ENCODE measurements at places on chromosomes 5 and 9.

- no peak for DNase-seq
These were observed 303.0 kb downstream of the MSX2 start for GRCh38 chr5:175027390-175027789.

DNA sequence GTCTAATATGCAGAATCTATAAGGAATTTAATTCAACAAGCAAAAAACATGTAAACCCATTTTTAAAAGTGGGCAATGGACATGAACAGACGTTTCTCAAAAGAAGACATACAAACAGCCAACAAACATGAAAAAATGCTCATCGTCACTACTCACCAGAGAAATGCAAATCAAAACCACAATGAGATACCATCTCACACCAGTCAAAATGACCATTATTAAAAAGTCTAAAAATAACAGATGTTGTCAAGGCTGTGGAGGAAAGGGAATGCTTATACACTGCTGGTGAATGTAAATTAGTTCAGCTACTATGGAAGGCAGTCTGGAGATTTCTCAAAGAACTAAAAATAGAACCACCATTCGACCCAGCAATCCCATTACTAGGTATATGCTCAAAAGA is 3.1 kb upstream of the KLHL3 start:
- DNase-seq, result no peak

DNA sequence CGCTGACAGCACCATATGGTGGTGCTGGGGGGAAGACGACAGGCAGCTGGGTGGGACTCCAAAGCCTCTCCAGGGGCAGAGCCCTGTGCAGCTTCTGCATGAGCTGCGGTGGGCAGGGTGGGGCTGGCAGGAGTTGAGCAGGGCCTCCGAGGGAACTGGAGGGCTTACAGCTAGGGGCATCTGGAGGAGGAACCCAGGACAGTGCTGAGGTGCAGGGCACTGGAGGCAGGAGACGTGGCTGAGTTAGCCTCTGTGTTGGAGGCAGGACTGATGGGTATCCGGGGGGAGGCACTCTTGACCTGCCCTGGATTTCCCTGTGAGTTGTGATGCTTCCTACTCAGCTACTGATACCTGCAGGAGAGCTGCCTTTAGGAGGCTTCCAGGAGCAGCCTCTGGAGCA is 45.0 kb downstream of the TENT4A start:
- DNase-seq, result no peak

DNA sequence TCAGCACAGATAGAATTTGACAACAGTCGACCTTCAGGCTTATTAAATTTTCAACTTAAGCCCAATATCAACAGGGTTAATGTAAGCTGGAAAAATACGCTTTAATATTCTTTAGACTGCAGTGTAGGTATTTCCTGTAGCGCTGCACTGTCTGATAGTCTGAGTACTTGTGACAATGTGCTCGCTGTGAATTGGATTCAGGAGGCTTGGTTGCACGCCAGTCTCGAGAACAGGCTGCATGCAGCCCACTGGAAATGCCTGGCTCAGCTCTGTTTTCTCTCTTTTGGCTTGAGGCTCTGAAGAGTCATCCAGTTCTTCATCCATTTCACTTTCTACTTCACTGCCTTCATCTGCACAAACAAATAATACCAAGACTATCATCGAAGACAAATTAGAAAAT is 300.9 kb downstream of the RFX3 start:
- DNase-seq, result no peak

DNA sequence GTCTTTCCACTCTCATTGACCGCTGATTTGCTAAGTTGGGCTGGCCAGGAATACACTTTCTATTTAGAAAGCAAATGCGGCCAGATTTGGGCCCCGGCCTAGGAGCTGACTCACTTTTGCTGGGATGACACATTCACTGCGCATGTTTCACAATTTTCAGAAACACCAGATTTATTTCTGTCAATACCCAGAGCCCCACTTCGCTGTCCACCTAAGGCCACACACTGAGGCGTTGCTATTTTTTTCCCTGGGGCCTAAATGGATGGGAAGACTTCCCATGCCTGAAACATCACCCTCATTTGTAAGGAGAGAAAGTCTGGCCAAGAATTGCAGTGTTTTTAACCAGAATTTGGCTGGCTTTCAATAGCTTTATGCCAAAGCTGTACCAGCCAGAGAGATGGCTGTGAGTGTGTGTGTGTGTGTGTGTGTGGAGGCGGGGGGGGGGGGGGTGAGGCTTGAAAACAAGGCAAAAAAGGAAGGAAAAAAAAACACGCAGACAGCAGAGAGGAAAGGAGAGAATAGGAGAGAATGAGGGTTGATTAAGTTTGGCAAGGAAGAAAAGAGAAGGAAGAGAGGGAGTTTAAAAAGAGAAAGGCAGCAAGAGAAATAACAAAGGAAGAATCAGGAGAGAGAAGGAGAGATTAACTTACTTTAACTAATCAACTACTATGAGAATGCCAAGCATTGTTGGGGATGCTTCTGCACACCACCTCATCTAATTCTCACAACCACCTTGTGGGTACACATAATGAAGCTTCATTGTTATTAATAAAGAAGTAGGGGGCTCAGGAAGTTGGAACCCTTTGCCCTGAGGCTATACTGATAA is 261.4 kb upstream of the KLF4 start:
- no peak for DNase-seq

DNA sequence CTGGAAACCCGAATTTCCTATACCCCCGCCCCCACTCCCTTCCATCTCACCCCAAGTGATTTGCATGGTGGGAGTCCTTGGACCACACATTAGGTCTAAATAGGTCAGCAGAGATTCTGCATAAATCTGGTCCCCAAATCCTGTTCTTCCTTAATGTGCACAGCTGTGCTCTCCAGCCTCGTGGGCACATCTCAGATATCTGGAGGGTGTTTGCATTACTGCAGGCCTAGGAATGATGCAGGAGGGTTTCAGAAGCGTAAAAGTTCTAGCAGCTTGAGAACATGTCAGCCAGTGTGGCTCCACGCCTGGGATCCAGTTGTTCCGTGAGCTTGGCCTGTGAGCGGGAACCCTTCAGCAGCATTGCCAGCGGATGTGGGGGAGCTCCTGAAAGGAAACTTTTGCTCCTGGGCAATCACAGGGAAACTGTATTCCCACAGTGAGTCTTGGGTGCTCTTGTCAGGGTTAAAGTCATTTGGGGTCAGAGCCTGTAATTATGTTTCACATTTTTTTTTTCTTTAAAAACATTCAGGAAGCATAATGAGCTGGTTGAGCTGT is 12.9 kb downstream of the ARHGAP26 start:
- no peak for DNase-seq

GRCh38 chr9:136786451-136786850 is 4.7 kb upstream of the TMEM141 start:
- no peak for DNase-seq

GRCh38 chr9:73357607-73358006 is 205.9 kb downstream of the ANXA1 start:
- DNase-seq, result no peak

GRCh38 chr5:29982457-29982856 is 1211.0 kb upstream of the CDH6 start:
- no peak for DNase-seq

- peak; percentile 34 for DNase-seq
These were observed 44.1 kb upstream of the EQTN start for GRCh38 chr9:27340961-27341511.

GRCh38 chr9:6049798-6050197 is 34.4 kb upstream of the RANBP6 start:
- peak; percentile 30 for DNase-seq

DNA sequence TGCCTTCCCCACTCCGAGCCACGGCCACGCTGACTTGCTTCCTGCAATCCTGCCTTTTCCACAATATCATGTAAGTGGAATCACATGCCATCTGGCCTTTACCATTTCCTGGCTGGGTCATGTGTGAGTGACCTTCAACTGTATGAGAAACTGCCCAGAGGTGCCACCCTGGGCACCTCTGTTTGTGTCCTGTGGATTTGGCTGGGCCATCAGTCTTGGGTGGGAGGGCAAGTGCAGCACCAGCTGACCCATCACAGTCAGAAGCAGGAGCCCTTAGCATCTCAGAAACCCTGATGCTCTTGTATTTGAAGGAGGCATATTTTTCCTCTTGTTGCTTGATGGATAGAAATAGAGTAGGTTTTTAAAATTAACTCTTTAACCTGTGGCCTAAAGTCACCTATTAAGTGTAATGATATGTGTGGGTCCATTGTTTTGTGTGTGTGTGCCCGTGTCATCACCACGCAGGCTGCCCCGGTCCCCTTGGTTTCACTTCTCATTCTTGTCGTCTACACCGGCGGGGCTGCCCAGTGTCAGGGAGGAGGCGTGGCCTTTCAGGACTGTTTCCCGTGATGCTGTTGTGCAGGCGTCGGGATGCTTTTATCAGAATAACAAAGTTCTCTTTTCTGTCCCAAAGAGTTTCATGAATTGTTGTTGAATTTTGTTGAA is 52.1 kb upstream of the CACNA1B start:
- no peak for DNase-seq

DNA sequence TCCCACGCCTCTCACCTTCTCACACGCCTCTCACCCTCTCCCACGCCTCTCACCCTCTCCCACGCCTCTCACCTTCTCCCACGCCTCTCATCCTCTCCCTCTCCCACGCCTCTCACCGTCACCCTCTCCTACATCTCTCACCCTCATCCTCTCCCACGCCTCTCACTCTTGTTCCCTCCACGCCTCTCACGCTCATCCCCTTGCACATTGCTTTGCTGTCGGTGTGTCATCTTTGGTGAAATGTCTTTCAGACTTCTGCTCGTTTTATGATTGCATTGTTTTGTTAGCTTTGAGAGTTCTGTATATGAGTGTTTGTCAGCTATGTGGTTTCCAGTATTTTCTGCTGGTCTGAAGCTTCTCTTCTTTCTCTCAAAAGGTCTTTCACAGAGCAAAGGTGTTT is 102.7 kb downstream of the EHMT1 start:
- DNase-seq, result no peak

All from iPS-NIHi11 (cell line).